ENCODE measurements at places on chromosomes 2 and 18.

GRCh38 chr2:46988733-46989481, 73.3 kb upstream of the MCFD2 start:
- DNase-seq: no peak

- no peak for DNase-seq
Measured at GRCh38 chr18:12376034-12376753, 833 bp downstream of the AFG3L2 start.

GRCh38 chr18:2104620-2105462, 466.5 kb downstream of the METTL4 start:
- peak; percentile 52 for DNase-seq

DNA sequence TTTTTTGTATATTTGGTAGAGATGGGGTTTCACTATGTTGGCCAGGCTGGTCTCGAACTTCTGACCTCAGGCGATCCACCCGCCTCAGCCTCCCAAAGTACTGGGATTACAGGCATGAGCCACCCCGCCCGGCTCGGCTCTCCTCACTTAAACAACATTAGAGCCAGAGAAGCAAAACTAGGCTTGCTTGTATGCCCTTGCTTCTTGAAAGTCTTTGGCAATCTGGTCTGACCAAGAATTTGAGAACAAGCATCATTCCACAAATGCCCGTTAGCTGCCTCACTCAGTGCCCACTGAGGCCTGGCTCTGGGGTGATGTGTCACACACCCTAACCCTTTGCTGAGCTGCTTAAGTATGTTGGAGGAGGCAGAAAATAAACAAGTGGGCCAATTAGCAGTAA, 33.5 kb downstream of the SOWAHC start:
- DNase-seq: peak; percentile 21

GRCh38 chr18:54316071-54316820, 41.4 kb downstream of the STARD6 start:
- DNase-seq: no peak

DNA sequence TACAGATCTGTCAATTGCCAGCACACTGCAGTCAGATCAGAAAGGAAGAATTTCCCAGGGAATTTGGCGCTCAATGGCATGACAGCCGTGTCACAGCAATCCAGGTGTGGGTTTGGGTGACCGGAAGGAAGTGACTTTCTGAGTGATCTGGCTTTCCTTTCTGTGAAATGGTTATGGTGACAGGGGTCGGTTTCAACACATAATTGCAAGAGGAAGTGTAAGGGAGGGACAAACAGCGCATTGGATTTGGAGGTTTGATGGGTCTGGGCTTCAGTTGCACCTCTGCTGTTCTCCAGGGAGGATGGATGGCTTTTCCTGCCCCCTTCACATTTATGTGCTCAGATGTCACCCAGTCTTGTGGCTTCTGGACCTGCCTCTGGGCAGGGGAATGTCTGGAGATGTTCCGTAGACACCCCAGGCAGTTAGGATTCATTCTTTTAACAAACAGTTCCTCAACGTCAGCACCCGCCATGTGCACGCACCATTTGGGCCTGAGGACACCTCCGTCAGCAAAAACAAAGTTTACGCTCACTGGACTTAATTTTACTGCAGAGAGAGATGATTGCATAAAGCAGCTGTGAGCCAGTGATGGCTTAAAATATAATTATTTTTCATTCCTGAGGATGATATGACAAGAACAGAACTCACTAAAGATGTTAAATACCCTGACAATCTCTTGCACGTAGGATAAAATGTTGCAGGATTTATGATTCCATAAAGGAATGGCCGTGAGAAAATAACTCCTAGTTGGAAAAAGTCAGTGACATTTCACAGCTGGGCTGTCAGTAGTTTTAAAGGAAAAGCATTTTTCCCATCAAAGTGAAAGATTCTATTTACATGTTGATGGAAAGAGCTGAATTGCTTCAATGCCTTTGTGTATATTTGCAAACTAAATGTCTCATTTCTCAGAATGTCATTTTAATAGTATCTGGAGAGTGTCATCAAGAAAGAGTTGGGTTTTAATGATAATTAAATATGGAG, 36.9 kb downstream of the MBP start:
- DNase-seq: no peak

- DNase-seq: no peak
Measured at GRCh38 chr2:55157474-55157884, 74.6 kb downstream of the CLHC1 start.

DNA sequence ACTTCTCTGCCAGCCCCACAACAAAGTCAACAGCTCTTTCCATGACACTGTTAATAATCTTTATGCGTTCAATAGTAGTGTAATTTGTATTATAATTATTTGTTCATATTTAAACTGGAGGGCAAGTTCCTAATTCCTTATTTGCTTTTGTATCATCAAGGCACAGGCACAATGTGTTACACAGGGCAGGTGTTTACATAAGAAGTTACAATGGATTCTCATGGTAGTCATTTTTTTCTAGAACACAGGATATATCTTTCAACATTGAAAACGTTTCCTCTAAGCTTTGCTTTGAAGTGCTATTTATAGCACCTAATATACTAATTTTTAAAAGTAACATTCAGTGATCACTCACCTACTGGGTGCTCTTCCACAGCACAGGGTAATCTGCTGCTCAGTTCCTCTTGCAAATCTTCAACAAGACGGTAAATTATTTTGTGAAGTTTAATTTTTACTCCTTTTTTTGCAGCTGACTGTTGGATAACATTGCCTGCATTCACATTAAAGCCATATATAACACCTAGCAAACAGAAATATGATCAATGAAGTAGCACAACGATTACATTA, 7.3 kb downstream of the RPS27A start:
- no peak for DNase-seq

- no peak for DNase-seq
Measured at GRCh38 chr2:79180092-79180491, 20.5 kb upstream of the REG3A start.

DNA sequence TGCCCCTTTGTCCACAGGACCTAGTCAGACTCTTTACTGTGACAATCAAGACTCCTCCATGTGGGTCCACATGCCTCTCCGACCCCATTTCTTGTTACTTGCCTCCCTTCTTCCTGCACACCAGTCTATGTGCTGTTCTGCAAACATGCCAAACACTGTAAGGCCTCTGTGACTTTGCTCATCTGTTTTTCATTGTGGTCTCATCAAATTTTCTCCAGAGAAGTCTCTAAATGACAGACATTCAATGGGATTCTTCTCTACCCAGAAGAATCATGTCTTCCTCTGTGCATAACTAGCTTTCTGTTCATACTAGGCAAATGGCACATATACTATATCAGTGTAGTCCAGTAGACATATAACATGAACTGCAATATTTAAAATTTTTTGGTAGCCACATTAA, 43.0 kb upstream of the KCNE4 start:
- peak; percentile 81 for DNase-seq

DNA sequence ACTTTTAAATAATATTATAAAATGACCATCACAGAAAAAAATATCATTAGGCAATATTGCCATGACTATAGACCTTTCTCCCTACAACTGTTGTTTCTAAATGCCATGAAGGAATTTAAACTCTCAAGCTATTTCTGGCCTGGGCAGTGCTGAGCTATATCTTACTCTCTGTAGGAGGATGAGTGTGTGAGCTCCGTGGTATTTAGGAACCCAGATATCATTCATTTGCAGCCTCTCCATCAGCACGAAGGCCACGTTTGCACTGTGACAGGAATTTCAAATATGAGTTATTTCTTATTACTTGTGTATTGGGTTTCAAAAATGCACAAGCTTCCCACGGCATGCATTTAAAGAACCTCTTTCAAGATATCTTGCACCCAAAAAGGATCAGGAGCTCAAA, 35.0 kb upstream of the SOX11 start:
- peak; percentile 32 for DNase-seq

DNA sequence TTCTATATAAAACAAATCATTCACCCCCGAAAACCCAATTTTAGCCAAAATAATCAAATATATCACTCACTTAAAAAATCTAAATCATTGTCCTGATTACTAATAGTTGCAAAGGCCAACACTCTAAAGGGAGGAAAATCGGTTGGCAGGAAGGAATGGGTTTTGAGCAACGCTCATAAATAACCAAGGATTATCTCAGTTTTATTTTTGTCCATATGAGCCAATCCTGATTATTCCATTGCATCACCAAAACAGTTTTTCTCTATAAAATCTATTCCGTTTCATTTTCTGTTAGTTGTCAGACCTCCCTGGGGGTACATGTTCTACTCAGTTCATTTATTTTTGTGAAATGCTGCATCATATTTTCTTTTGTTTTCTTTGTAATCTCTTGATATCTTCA, 174.1 kb downstream of the LRATD1 start:
- DNase-seq: no peak

GRCh38 chr2:170815746-170816503, 762 bp upstream of the GAD1 start:
- peak; percentile 49 for DNase-seq

Data from fibroblast of upper back skin (primary cell).